IPS DF 6.9 (cell line): ENCODE measurements at places on chromosomes 2 and 18.

DNA sequence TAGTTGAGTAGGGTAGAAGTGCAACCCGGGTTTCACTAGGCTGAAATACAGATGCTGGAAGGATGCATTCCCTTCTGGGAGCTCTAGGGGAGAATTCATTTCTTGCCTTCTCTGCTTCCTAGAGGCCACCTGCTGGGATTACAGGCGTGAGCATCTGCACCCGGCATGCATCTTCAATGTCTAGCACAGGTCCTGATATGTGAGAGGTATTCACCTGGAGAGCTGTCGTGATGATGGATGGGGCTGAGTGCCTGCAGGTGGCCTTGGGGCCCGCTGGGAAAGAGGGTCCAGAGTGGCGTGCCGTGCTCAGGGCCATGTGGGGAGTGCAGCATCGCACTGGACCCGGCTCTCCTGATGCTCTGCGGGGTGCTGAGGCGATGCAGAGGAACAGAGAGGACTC lies 6.6 kb upstream of the NTSR2 start:
- DNase-seq, result no peak

- DNase-seq, result no peak
These were observed 274.3 kb downstream of the PRKCE start for GRCh38 chr2:45925636-45926366.

DNA sequence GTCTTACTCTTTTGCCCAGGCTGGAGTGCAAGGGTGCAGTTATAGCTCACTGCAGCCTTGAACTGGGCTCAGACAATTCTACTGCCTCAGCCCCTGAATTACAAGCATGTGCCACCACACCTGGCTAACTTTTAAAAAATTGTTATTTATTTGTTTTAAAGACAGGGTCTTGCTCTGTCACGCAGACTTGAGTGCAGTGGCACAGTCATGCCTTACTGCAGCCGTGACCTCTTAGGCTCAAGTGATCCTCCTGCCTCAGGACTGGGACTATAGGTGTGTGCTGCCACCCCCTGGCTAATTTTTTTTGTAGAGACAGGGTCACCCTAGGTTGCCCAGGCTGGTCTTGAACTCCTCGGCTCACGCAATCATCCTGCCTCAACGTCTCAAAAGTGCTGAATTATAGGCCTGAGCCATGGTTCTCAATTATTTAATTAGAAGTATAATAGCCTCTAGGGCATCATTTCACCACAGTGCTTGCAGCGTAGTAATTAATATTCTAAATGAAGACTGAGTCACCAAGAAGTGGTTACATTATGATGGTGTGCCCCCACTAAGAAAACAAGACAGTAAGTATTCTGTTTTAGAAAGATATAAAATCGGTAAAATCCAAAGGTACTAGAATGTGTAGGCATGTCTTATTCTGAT lies 69.6 kb downstream of the EML4 start:
- DNase-seq, result peak; percentile 31

GRCh38 chr2:134262684-134263083 lies 8.8 kb downstream of the MGAT5 start:
- no peak for DNase-seq

- DNase-seq, result no peak
These were observed 387.5 kb downstream of the CDH2 start for GRCh38 chr18:27789406-27789805.

DNA sequence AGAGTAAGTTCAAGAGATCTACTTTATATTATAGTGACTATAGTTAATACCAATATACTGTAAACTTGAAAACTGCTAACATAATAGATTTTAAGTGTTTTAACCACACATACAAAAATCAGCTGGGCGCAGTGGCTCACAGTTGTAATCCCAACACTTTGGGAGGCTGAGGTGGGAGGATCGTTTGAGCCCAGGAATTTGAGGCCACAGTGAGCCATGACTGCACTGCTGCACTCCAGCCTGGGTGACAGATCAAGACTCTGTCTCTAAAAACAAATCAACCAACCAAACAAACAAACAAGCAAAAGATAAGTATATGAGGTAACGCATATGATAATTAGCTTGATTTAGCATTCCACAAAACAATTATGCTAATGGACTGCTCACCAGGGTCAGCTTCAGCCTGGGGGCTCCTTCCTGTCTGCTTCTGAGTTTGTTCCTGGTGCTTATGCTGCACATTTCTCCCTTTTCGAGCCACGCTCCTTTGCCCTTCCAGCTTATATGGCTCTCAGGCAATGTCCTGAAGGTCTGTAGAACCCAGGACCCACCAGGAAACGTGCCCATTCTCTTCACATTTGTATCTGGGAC lies 357.6 kb downstream of the EN1 start:
- DNase-seq, result no peak

- no peak for DNase-seq
These were observed 227.3 kb upstream of the TANK start for GRCh38 chr2:160932960-160933359.

DNA sequence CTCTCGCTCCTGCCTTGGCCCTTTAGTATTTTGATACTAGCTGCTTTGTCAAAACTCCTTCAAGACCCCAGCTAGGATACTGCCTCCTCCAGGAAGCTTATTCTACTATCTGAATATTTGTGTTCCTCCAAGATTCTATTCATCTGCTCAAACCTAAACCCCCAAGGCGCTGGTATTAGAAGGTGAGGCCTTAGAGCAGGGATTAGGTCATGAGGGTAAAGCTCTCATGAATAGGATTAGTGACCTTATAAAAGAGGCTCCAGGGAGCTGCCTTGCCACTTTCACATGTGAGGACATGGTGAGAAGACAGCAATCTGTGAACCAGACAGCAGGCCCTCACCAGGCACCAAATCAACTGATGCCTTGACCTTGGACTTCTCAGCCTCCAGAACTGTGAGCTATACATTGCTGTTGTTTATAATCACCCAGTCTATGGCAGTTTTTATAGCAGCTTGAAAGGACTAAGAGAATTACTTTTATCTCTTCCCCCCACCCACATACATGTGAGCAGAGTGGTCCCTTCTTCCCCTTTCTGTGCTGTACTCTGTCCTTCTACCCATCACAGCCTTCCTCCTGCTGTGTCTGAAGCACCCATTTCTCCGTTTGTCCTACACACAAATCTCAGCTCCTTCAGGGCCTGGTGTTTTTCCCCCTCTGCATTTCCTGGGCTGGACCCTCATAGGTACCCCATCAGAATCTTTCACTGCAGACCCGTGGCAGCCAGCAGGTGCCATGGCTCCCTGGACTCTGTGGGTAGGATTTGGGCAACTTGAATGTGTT lies 54.5 kb downstream of the HS1BP3 start:
- no peak for DNase-seq

DNA sequence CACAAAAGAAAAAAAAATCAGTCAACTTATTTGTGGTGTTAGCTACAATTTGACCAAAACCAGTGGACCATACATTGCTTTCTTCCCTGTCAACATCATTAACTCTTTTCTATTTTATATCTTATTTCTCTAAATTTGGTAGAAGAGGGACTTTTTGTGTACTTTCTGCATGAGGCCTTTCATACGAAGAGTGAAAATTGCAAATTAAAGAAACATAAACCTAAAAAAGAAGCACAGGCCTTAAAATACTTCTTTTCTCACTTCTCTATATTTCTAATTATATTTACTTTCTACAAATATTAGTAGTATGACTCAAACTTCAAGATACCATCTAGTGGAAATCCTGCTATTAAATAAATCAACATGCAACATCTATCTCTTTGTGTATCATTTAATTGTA lies 1073.4 kb upstream of the ZEB2 start:
- no peak for DNase-seq

DNA sequence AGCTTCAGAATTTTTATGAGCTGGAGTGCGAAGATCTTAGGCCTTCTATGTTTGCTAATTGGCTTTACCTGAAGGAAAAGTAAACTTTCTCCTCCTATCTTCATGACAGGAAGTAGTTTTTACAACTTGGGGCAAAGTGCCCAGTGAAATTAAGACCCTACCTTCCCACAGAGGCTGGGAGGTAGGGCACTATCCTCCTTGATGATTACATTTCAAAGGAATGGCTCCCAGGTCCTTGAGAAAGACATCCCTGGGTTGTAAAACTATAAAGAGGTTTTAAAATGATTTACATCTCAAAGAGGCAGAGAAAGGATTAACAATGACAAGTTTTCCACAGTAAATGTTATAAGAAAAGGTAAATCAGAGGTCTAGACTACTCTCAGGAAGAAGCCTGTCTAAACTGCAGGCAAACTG lies 155.8 kb downstream of the CDH7 start:
- DNase-seq, result no peak

DNA sequence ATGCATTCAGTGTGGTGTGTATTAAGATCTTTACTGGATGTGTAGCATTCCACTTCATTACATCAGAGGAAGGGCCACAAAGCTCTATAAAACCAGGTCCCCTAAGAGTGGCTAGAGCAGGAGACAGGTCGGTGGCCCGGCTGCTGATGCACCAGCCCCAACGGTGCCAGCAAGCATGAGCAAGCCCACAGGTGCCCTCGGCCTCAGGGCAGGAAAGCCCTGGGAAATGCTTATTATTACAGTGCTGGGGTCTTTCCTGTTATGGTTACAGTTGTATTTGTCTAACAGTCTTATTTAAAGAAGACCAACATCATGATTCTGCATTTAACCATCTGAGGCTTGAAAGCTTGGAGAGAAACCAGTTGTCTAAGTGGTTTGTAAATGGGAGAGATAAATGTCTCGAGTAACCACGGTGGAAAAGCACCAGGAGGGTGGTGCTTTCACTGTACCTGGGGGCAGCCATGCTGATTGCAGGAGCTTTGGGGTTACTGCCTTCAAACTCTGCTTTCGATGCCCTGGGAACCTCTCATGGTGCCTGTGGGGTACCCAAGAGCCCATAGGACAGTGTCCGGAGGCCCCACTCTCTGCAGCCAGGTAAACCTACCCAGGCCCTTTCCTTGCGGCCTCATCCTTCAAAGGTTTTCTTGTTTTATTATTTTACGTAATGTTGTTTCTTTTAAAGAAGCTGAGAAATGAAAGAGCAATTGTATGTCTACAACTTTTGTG lies 133.1 kb downstream of the SH3RF3 start:
- no peak for DNase-seq

DNA sequence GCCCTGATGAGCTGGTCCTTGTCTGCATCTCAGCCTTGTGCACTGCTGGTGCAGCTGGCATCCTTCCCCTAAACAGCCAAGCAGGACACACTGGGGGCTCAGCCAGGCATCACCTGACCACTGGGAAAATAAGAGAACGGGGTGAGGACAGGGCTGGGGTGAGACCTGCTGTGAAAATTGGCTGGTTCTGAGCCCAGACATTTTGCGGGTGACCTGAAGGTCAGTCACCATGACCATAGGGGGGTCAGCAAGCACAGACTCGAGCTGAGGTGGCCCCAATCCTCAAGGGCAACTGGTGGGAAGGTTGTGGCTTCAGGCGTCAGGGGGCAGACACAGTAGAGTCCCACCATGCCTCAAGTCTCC lies 144.9 kb upstream of the TWIST2 start:
- DNase-seq, result no peak

DNA sequence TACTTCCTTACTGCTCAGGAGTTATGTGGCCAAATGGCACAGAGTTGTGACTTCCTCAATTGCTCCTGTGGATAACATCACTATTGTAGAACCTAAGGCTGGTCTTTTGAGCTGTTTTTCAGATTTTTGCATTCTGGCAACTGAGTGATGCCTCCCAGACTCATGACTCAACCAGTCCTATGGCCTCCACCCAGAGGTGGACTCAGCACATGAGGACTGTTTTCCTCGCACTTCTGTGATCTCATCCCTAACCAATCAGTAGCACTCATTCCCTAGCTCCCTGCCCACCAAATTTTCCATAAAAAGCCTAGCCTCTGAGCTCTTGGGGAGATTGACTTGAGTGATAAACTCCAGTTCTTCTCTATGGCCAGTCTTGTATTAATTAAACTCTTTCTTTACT lies 407.9 kb upstream of the TNP1 start:
- no peak for DNase-seq

GRCh38 chr2:177641331-177641730 lies 248.8 kb downstream of the AGPS start:
- no peak for DNase-seq

- DNase-seq, result no peak
These were observed 25.8 kb upstream of the SLC14A2 start for GRCh38 chr18:45589356-45590035.

DNA sequence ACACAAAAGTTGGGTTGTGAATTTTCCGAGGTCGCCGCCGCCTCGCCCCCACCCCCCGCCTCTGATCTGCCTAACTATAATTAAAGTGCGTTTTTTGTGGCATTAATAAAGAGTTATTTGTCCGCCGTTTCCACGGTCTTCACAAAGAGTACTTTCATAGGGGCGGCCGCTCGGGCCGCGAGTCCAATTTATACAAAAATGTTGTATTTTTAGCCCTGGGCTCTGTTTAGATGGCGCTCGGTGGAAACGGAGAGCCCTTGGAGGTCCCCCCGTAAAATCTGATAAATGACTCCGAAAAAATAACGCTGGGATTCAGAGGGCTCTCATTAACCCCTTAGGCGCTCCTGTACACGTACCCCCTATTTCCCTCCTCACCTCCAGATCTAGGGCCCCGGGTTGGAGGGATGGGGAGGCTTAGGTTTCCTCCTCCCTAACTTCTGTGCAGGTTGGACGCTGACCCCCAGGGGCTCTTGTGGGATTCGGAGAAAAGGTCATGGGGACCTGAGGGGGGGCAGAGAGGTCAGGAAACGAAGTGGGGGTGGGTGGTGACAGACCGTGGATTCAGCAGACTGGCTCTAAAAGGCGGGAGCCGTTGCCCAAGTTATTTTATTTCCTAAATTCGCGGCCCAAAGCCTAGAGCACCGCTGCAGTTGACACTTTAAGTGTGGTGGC lies 1.9 kb downstream of the CYP26B1 start:
- DNase-seq, result no peak

GRCh38 chr2:24820598-24821432 lies 27.6 kb downstream of the CENPO start:
- no peak for DNase-seq

DNA sequence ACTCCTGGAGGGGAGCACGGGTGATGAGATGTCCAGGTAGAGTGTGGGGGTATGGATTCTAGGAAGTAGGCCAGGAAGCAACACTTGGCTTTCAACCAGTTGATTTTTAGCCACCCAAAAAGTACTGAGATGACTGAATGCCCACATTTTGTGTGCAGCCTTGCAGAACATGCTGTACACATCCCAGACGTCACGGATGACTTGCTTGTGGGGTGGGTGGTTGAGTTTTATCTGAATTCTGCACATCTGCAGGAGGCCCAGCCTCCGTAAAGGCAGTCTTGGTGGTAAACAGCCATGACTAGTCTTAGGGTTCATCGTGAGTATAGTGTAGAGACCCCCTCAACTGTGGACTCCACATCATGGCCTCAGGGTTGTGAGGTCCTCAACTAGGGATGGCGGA lies 53.3 kb upstream of the CCDC195 start:
- no peak for DNase-seq

DNA sequence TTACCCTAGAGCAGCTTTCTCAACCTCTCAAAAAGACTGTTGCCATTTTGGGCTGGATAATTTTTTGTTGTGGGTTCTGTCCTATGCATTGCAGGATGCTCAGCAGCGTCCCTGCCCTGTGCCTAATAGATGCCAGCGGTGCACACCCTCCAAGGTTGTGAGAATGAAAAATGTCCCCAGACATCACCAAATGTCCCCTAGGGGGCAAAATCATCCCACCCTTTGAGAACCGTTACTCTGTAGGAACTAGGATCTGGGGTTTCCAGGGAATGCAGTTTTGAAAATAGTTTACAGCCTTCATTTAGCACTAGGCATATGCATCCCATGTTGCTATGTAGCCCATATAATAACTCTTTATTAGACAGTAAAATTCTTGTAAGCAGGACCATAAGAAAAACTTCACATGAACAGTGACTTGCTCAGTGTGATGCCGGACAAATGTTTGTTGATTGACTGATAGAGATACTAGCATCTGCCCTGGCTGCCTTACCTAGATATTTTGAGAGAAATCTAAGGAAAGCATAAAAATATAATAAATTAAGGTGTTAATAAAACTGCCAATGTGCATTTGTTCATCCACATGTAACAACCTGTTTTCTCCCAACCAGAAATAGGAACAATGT lies 79.2 kb upstream of the EPC2 start:
- DNase-seq, result no peak
